AG08396 (cell line): ENCODE measurements at places on chromosomes 4 and X.

GRCh38 chr4:146763560-146763959 lies 124.9 kb downstream of the POU4F2 start:
- no peak for DNase-seq

- no peak for DNase-seq
Observed at GRCh38 chr4:104752337-104752736, 257.6 kb upstream of the CXXC4 start.

DNA sequence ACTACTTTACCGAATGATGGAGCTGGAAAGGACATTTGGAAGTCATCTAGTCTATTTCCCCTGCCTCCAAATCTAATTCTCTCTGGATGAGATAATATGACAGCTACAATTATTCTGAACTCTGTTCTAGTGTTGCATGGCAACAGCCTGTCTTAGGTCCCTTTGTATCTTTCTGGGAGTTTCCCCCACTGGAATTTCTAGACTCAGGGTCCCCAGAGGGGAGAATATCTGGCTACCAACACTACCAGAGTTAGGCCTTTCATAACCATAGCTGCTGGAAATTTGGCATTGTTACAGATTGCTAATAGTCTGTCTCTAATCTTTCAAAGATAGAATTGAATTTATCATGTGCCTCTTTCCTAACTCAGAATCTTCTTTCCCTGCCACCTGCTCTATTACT lies 4.5 kb downstream of the MSN start:
- no peak for DNase-seq

- peak; percentile 64 for DNase-seq
Observed at GRCh38 chrX:154748712-154749339, 2.1 kb downstream of the GAB3 start.

DNA sequence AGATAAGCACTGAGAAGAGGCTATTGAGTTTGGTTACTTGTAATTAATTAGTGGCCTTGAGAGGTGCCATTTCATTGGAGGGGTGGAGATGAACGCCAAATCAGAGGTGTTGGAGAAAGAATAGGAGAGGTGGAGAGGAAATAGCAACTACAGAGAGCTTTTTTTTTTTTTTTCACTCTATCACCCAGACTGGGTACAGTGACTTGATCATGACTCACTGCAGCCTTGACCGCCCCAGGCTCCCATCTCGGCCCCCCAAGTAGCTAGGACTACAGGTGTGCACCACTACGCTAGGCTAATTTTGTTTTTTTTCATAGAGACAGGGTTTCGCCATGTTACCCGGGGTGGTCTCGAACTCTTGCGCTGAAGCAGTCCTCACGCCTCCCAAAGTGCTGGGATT lies 5.2 kb downstream of the NHS start:
- no peak for DNase-seq

- no peak for DNase-seq
Observed at GRCh38 chr4:52554612-52555355, 104.3 kb downstream of the USP46 start.

DNA sequence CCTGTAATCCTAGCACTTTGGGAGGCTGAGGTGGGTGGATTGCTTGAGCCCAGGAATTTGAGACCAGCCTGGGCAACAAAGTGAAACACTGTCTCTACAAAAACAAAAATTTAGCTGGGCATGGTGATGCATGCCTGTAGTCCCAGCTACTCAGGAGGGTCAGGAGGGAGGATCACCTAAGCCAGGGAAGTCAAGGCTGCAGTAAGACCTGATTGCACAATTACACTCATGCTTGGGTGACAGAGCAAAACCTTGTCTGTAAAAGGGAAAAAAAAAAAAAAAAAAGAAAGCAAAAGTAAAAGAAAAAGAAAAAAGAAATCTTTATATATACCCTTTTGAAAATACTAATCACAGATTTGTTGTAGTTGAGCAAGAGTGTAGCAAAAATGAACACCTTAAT lies 801.0 kb upstream of the IGFBP7 start:
- DNase-seq, result no peak

- peak; percentile 14 for DNase-seq
Observed at GRCh38 chr4:120830204-120830603, 92.3 kb downstream of the PRDM5 start.

GRCh38 chr4:113979905-113980615 lies 613 bp upstream of the ARSJ start:
- DNase-seq, result no peak

DNA sequence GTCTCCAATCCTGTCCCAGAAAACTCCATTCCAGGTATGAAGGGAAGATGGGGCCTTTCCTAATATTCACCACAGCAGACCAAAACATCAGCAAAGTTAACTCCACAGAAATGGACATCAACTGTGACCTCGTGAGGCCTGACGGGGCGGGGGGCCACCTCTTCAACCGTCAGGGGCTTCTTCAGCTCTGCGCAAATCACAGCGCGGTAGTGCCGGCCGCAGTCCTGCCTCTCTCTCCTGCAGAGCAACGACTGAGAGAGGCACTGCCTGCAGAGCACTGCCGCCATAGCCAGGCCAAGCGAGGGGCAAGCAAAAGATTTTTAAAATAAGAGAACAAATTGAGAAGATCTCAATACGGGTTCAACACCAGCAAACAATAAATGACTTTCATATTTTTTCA lies 226.2 kb downstream of the STPG2 start:
- DNase-seq, result no peak

- DNase-seq, result no peak
Observed at GRCh38 chr4:53917729-53918128, 146.7 kb downstream of the CHIC2 start.

DNA sequence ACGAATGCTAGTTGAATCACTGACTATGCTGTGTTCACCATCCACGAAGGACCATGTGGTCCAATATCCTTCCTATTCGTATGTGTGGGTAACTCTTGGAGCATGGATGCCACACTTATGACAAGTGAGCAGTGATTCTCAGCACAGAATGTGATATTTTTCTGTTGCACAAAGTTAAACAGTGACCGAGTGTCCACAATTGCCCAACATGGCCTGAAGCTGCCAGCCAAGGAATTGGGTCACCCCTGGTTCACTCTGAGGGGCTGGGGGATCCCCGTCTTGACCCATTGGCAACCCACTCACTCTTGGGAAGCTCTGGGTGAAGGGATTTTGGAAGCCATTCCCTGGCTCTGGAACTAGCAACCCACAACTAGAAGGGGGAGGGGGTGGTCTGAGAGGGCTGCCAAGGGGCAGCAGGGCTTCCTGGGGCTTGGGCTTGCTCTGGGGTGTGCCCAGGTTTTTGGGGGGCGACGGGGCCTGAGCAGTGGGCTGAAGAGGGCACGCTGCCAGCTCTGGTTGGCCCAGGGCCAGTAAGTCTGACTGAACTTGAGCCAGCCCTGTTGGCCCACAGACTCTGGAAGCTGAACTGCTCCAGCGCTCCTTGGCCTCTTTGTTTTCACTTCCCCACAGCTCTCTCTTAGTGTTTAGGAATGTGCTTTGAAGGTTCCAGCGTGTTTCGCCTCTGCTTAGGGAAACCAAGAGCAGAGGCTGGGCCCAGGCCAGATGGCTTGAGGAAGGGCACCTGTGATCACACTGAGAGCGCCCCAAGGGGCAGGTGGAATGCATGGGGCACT lies 43.1 kb upstream of the BCOR start:
- DNase-seq, result peak; percentile 32

- no peak for DNase-seq
Observed at GRCh38 chr4:122906859-122907305, 15.5 kb downstream of the NUDT6 start.

GRCh38 chr4:15188605-15189539 lies 186.6 kb downstream of the CPEB2 start:
- no peak for DNase-seq
